T follicular helper cell (primary cell): ENCODE measurements at places on chromosomes 5 and 9.

- DNase-seq, result peak; percentile 46
These were observed 146.4 kb downstream of the HACD4 start for GRCh38 chr9:20884985-20885593.

GRCh38 chr5:146510559-146511125 is 5.3 kb downstream of the GPR151 start:
- DNase-seq, result no peak

GRCh38 chr9:79116041-79116440 is 455.7 kb upstream of the TLE4 start:
- no peak for DNase-seq

DNA sequence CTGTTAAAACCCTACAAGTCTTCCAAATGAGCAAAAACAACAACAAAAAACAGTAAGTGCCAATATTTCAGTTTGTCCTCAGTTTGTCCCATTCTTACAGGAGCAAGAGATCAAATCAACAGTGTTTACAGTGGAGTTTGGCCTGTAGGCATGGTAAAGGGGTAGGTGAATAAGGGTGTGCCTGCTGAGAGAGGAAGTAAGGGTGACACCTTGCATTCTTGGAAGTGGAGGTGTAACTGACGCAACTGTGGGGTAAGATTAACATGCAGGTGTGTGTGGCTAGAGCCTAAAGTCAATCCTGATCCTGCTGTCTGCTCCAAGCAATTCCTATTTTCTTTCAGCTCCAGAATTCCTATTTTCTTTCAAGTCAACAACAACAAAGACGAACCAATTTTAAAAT is 43.4 kb downstream of the PFDN1 start:
- DNase-seq, result no peak

DNA sequence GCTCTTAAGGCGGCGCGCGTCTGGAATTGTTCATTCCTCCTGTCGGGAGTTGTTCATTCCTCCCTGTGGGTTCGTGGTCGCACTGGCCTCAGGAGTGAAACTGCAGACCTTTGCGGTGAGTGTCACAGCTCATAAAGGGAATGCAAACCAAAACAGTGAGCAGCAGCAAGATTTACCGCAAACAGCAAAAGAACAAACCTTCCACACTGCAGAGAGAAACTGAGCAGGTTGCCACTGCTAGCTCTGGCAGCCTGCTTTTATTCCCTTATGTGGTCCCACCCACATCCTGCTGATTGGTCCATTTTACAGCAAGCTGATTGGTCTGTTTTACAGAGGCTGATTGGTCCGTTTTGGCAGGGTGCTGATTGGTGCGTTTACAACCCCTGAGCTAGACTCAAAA is 1365.3 kb upstream of the WWC1 start:
- DNase-seq, result no peak

DNA sequence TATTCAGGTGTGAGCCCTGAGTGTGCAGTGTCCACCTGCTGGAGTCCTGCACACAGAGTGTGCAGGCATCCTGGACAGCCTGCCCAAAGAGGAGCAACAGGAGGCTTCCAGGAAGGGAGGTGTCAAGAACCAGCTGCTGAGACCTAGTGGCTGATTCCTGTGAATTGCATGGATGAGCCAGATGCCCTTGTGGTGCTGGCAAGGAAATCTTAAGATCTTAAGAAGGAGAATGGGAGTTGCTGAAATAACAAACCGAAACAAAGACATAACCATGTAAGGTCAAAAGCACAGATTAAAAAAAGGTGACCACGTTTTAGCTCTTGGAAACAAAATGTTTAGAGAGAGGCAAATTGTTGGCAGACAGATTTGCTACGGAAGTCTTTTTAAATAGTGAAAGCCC is 29.3 kb upstream of the RPS23 start:
- no peak for DNase-seq

- DNase-seq, result no peak
These were observed 141.8 kb downstream of the SLCO4C1 start for GRCh38 chr5:102154291-102154690.

- no peak for DNase-seq
These were observed 262.0 kb upstream of the TRPM3 start for GRCh38 chr9:71383308-71383940.

- no peak for DNase-seq
These were observed 15.1 kb downstream of the BBLN start for GRCh38 chr9:128175102-128175563.

DNA sequence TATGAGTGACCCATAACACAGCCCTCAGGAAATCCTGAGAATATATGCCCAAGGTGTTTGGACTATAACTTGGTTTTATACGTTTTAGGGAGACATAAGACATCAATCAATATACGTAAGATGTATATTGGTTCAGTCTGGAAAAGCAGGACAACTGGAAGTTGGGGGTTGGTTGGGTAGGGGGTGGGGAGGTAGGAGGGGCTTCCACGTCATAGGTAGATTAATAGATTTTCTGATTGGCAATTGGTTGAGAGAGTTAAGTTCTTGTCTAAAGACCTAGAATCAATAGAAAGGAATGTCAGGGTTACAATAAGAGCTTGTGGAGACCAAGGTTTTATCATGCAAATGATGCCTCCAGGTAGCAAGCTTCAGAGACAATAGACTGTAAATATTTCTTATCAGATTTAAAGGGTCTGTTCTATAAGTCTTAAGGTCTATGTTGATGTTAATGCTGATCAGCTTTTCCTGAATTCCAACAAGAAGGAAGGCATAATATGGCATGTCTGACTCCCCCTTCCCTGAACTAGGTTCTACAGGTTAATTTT is 2267.7 kb upstream of the ACO1 start:
- no peak for DNase-seq

DNA sequence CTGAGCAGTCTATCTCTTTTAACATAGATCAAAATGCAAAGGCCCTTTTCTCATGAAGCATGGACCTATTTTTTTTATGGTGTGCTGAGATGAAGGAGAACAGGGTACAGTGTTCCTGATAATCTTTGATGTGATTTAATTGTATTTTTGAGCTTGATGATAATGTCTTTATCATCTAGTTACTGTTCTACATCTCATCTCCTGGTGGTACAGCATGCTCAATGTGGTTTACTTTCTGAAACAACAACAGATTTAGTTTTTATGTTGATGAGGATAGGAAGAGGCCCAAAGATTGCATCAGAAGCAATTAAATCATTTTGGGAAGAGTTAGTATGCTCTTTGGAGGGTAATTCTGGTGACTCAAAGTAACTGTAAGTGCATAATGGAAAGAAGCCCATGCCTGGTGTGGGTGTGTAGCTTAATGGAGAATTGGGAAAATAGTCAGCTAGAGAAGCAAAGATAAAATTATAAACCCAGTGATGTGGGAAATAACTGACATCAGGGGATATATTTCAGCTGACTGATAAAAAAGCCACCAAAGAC is 123.0 kb upstream of the KCNN2 start:
- no peak for DNase-seq

- no peak for DNase-seq
These were observed 14.0 kb upstream of the JAK2 start for GRCh38 chr9:4970970-4971641.

DNA sequence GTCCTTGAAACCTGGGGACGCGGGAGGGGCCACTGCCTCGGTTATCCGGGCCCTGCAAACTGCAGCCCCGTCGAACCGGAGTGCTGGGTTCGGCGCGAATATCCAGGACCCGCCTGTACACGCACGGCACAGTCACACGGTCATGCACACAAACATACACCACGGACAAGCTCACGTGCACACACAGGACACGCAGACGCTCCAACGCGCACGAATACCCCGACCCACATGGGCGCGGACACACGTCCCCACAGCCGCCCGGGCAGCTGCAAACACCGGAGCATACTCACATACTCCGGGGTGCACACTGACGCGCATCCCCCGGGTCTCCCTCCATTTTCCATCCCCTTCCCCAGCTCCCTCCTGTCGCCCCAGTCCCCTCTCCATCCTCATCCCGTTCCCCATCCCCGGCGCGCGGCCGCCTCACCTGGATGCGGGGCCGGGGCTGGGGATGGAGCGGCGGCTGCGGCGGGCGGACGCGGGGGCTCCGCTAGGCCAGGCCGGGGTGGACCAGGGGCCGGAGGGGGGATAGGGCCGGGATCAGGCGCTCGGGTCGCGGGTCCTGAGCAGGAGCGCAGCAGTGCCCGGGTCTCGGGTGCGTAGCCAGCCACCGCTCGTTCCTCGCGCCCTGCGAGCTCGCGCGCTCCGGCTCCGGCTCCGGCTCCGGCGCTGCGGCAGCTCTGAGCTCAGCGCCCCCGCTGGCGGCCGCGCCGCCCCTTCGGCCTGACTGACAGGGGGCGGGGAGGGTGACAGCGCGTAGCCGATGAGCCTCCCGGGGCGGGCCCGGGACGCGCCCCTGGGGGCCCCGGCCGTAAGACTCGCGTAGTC is at the start of the genes EIF4E1B and SNCB:
EIF4E1B (plus strand) TSS at position 823 of the 828 bp plus-strand sequence. CDS start 12,113 bp downstream, outside the sequence.
SNCB (minus strand) TSS at position 682 of the 828 bp plus-strand sequence. CDS start 880 bp downstream, outside the sequence.
- DNase-seq, result no peak

DNA sequence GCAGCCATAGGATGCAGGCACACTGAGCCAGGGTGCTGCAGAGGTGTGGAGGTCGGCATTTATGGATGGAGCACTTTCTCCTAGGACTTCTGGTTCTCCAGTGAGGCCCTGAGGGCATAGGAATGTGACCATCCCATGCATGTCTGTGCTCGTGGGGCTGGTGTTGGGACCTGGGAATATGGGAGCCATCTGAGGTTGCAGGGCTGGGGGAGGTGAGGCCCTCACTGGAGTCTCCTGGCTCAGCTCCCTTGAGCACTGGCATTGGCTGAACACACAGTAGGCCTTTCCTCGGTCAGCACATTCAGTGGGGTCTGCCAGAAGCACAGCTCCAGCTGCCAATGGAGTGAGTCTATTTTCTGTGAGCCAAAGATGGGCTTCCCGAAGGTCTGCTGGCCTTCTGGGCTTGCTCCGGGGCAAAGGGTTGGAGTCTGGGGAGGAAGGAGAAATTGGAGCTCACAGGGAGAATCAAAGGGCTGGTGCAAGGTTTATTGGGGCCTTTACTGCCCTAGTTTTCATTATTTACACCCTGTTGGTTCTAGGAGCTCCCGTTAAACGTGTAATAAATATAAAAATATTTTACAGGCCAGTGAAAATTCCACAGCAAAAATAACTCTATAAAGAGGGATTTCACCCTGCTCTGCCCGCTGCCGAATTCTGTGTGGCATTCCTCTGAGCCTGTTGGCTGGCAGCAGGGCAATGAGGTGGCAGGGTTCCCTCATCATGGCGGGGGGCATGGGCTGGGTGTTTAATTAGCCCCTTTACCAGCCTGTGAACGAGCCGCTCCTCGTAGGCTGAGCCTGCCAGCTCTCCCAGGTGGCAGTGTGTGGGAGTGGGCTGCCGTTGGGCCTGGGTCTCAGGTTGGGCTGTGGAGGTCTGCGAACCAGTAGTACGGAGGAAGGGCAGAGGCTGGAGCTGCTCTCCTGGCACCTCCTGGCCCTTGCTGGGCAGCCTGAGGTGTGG is 31.6 kb upstream of the PITX1 start:
- no peak for DNase-seq

DNA sequence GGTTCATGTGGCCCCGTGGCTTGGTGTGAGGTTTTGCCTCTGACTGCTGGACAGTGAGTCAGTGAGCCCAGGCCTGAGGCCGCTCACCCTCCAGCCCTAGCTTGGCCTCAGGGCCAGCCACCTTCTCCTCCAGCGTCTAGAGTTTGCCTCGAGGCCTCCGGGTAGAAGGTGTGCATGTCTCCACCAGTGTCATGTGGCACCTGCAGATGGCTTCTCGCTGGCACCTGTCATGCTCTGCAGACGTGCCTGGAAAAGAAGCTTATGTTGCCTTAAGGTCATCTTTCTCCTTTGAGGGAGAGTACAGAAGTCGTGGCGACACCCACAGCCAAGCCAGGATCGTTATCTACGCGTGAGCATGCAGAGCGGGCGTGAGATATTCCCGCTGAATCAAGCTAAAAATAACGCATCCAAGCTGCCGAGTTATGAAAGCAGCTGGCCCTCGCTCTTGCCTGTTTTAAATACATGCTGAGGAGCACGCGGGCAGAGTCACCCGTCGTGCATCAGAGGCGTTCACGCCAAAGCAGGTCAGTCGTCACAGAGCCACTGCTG is 79.7 kb upstream of the FCN2 start:
- DNase-seq, result no peak

DNA sequence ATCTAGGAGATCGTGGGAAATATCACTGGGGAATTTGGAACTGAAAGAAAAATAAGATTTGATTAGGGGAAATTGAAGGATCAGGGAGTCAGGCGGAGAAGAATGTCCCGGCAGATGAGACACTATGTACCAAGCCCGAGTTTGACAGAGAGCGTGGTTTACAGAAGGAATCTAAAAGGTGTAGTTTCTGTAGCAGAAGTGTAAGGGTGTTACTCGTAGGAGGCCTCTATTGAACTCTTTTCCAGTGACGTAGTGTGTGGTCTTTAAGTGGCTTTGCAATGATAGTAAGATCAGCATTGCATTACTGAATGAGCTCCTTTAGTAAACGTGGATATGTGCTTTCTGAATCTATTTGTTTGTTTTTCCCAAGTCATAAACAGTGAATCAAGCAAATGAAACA is 59.3 kb upstream of the CDKN2B start:
- DNase-seq, result no peak
